ENCODE measurements at places on chromosomes 13 and 19.

DNA sequence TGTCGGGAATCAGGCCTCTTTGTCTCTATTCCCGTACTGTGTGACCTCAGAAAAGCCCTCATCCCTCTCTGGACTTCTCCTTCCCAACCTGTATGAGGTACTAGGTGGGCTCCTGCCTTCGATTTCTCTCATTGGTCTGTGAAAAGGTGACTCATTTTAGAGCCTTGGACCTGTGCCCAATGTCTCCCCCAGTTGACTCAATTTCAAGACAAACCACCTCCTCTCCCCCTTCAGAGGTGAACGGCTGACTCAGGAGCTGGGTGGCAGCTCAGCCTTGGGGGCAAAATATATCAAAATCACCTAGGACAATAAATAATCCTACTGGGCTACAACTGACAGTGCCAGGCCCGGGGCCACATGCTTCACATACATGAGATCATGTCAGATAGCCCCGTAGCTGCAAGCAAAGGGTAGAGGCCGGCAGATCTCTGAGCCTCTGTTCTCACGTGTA lies 630 bp downstream of the COQ8B start:
- DNase-seq, result no peak

GRCh38 chr19:35708391-35708790 lies 4.0 kb downstream of the ZBTB32 start:
- no peak for DNase-seq

DNA sequence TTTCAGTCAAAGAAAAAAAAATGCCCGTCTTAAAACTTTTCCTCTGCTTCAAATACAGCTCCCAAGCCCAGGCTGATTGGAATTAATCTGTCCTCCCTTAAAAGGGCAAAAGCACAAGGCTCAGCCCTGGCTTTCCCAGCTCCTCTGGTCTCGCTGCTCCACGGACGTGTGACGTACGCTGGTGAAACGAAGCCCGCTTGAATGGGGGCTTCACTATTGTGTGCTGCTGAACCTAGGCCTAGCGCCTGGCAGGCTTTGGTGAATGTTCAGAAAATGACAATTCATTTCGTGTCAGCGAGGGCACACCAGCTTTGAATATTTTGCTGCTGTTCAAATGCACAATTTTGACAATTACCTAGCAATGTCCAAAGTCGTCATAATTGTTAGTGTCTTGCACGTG lies 615 bp upstream of the ZNF135 start:
- no peak for DNase-seq

GRCh38 chr19:8641908-8642547 lies 11.6 kb downstream of the NFILZ start:
- no peak for DNase-seq

- DNase-seq, result no peak
Measured at GRCh38 chr13:28478127-28478526, 16.8 kb downstream of the FLT1 start.

DNA sequence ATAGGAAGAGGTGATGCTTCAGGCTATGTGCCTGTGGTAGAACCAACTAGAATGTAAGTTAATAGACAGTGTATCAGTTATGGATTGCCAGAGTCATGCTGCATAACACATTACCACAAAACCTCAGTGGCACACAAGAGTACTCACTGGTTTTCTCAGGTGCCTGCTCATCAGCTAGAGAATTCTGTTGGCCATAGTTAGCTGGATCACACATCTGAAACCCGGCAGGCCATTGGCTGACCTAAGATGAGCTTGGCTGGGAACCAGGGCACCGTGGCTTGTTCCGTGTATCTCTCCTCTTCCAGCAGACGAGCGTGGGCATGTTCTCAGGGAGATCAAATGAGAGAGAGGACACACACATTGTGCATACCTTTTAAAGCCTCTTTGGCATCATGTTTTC lies 76.7 kb downstream of the TEX26 start:
- no peak for DNase-seq

- DNase-seq, result no peak
Measured at GRCh38 chr13:31686670-31687425, 52.5 kb upstream of the RXFP2 start.

- DNase-seq, result no peak
Measured at GRCh38 chr19:45103156-45103507, 10.2 kb downstream of the PPP1R37 start.

DNA sequence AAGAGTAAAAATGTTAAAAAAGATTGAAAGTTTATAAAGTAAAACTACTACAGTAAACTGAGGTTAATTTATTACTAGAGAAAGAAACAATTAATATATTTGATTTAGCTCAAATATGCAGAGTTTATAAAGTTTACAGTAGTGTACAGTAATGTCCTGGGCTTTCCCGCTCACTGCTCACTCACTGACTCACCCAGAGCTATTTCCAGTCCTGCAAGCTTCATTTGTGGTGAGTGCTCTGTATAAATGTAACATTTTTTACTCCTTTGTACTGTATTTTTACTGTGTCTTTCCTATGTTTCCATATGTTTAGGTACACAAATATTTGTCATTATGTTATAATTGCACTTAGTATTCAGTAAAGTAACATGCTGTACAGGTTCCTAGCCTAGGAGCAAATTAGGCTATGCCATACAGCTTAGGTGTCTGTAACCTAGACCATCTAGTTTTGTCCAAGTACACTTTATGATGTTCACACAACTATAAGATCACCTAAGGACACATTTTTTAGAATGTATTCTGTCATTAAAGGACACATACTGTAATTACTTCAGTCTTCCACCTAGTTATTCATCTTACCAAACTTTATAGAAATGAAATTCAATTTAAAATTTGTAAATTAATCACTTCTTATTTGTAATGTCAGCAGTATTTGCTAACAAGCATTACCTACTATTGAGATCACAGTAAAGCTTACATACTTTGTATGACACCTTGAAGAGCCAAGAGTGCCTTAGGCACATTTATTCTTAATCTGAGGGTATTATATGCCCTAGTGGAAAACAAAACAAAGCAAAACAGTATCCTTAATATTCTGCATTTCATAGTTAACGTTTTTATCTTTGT lies 683.4 kb downstream of the PCDH9 start:
- DNase-seq, result no peak

GRCh38 chr13:25882466-25883357 lies 169.1 kb downstream of the SHISA2 start:
- DNase-seq, result no peak

- DNase-seq, result no peak
Measured at GRCh38 chr13:46844431-46844830, 47.5 kb upstream of the ESD start.

- DNase-seq, result no peak
Measured at GRCh38 chr19:4113398-4114088, 10.4 kb downstream of the MAP2K2 start.

- no peak for DNase-seq
Measured at GRCh38 chr13:19781526-19781925, 1.2 kb downstream of the PSPC1 start.

DNA sequence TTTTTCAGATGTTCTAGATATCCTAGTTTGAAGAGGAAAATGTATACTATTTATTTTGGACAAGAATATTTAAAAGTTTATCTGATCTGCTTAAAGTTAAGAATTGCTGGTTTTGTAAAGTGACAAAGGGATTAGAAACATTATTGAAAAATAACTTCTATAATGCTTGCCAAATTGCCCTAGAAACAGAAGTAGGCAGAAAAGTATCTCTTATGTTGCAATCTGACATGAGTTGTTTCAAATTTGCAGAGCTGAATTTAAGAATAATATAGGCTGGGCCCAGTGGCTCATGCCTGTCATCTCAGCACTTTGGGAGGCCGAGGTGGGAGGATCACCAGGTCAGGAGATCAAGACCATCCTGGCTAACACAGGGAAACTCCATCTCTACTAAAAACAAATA lies 777.1 kb downstream of the LIG4 start:
- DNase-seq, result no peak

GRCh38 chr19:34256835-34257558 lies 2.6 kb downstream of the GARRE1 start:
- DNase-seq, result no peak

GRCh38 chr19:48639483-48640375 lies 2.5 kb upstream of the DBP start:
- no peak for DNase-seq

- DNase-seq, result peak; percentile 97
Measured at GRCh38 chr19:4065430-4066175, 1.1 kb downstream of the ZBTB7A start.

GRCh38 chr13:60398379-60398891 lies 1.4 kb downstream of the TDRD3 start:
- no peak for DNase-seq

DNA sequence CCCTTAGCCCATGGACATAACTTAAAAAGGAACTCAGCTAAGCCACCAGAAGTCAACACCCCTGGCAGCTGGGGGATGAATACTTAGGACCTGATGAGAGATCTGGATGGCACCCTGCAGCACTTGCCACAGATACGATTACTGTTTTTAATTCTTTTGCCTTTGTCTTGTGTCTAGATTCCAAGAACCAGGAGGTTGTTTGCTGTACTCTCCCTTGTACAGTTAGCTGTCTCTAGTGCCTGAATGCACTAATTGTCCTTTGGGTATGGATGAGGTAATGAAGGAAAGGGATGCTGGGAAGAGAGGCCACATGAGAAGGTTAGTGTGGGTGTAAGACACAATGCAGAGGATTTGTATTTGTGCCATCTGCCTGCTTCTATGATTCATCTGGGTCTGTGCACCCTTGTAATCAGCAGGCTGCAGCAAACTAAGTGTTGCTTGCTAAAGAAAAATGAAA lies 385.8 kb downstream of the KCNRG start:
- DNase-seq, result no peak

- DNase-seq, result no peak
Measured at GRCh38 chr19:12478234-12478941, 6.2 kb downstream of the ZNF709 start.

- DNase-seq, result no peak
Measured at GRCh38 chr13:89136678-89137077, 1465.5 kb downstream of the SLITRK5 start.

GRCh38 chr19:13181747-13182388 lies 31.7 kb downstream of the IER2 start:
- DNase-seq, result no peak

GRCh38 chr13:66212511-66212910 lies 1017.6 kb downstream of the PCDH9 start:
- DNase-seq, result no peak

DNA sequence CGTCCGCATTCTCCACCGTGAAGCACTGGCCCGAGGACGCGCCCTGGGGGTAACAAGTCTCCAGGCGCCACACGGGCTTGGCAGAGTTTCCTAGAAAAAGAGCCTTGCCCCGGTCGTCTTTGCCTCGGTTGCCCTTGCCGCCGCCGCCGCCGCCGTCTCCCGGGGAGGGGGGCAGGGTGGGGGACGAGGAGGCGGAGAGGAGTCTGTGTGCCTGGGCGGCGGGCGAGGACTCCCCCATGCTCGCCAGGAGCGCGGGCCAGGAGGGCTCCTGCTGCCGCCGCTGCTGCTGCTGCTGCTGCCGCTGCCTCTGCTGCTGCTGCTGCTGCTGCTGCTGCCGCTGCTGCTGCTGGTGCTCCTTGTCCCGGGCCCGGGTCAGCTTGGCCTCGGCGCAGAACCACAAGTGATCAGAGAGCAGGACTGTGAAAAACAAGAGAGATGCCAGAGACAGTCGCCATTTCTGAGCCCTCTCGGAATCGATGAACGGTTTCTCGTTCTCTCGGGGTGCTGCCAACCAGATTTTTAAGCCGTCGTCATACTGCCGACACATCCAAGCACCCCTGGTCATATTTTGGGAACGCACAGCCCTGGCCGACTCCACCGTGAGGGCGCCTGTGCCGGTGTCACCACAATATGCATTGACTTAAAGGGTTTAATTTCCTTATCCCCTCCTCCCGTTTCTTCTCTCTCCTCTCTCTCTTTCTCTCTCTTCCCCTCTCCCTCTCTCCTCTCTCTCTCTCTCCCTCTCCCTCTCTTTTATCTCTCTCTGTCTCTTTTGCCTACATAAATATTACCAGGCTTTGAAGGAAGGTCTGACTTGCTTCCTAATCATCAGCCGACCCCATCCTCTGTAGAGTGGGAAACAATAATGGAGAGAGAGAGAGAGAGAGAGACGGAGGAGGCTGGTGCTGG lies 349.1 kb downstream of the LIG4 start:
- no peak for DNase-seq

DNA sequence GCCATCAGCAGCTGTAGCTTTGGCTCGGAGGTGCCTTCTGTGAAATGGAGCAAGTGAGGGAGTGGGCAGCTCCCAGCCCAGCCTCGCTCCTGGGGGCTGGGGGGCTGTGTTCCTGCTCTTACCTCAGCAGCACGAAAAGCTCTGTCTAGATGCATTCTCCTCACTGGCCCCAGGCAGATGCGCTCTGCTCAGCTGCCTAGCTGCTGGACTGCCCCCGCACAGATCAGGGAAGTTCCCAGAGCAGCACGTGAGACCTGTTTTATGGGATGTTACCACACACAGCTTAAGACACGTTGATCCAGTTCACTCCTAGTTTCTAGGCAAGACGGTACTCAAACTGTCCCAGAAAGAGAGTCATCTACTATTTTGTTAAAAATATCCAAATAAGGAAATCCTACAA lies 13.6 kb downstream of the LCP1 start:
- DNase-seq, result no peak

GRCh38 chr13:45194081-45194939 lies 6.5 kb downstream of the KCTD4 start:
- DNase-seq, result no peak

DNA sequence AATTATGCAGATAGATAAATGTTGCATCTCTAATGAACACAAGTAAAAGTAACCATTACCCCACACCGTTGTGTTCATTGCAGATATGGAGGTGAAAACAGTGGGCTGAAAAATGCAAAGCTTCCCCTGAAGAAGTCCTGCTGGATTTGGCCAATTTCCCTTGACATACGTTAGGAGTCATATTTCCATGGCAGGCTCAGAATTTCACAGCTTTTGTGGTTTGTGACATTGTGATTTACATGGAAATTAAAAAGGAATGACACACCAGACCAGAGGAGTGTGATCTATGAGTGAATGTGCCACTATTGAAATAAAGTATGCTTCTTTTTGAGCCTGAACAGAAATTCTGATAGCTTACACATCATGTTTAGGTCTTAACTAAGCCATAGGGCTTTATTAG lies 221.1 kb upstream of the TMTC4 start:
- DNase-seq, result no peak

DNA sequence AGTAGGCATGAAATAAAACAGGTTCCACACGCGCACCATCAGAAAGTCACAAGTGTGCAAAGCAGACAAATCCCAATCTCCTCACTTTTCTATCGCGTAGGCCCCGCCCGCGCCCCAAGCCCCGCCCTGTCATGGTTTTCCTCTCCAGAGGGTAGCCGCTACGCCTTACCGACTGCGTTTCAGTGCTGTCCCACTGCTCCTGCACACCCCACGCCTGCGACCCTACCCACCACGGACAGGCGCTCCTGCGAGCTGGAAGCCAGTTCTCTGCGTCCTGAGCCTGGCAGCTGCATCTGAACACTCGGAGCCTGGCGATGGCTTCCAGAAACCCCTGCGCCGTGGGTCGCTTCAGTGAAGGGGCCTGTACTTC lies 379 bp upstream of the ZNF470 start:
- no peak for DNase-seq

DNA sequence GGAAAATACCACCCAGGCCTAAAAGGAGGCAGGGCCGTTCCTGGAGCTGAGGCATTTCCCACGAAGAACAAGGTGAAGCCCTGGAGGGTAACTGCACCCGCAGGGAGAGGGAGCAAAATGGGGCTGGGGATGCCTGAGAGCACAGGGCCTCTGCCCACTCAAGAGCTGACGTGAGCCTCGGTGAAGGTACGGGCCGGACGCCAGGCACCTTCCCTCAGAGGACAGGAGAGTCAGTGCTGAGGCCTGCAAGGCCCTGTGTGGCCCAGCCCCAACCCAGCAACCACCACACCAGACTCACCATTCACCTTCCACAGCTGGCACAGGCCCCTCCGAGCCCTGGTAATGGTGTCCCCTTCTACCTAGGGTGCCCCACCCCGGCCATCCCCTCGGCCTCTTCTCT lies 36.3 kb downstream of the DNMT1 start:
- DNase-seq, result no peak

All from NT2/D1 (cell line).